Thyroid gland (tissue), 4 donors: ENCODE measurements at places on chromosomes 2 and 18. TPM values are rescaled to one million over a fixed set of nuclear protein-coding genes. Genes with fewer than 3 reads are reported as not detected.

- no peaks in the 10 kb centered on the region for H3K36me3 ChIP-seq
- H3K4me1 ChIP-seq = peaks cover 15% of the 10 kb centered on the region
- no peaks in the 10 kb centered on the region for H3K27me3 ChIP-seq
- no peak for DNase-seq
- H3K4me3 ChIP-seq = no peak overlapping the region
Observed at GRCh38 chr18:10077986-10078385, 164.2 kb downstream of the VAPA start.

GPR55 gene
- total RNA-seq = not detected

GRCh38 chr2:238682536-238682935, 165.3 kb upstream of the TWIST2 start:
- DNase-seq = no peak
- no peak overlapping the region for H3K4me3 ChIP-seq
- H3K4me1 ChIP-seq = no peaks in the 10 kb centered on the region
- no peaks in the 10 kb centered on the region for H3K27me3 ChIP-seq
- H3K27ac ChIP-seq = no peak overlapping the region

GRCh38 chr18:46160050-46160798, 56.0 kb downstream of the HAUS1 start:
- peaks cover 33% of the 10 kb centered on the region for H3K4me1 ChIP-seq
- H3K36me3 ChIP-seq = no peaks in the 10 kb centered on the region
- no peak overlapping the region for H3K4me3 ChIP-seq
- DNase-seq = peak; percentile 50

DNA sequence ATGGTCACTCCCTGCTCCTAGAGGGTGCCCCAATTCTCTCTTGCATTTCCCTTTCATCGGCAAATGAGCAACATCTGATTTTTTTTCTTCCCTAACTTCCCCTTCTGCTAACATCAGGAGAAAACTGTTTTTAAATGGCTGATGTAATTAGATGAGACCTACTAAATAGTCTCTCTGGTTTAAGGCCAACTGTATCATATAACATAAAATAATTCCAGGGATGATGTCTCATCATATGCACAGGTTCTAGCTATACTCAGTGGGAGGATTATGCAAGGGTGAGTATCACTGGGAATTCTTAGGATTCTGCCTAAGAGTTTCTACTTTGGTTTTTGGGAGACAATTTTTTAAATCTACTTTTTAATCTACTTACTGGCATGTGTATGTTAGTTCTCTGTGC, 193.4 kb downstream of the PARD3B start:
- no peak overlapping the region for H3K27ac ChIP-seq
- no peak for DNase-seq
- no peak overlapping the region for H3K4me3 ChIP-seq
- no peaks in the 10 kb centered on the region for H3K27me3 ChIP-seq

DNA sequence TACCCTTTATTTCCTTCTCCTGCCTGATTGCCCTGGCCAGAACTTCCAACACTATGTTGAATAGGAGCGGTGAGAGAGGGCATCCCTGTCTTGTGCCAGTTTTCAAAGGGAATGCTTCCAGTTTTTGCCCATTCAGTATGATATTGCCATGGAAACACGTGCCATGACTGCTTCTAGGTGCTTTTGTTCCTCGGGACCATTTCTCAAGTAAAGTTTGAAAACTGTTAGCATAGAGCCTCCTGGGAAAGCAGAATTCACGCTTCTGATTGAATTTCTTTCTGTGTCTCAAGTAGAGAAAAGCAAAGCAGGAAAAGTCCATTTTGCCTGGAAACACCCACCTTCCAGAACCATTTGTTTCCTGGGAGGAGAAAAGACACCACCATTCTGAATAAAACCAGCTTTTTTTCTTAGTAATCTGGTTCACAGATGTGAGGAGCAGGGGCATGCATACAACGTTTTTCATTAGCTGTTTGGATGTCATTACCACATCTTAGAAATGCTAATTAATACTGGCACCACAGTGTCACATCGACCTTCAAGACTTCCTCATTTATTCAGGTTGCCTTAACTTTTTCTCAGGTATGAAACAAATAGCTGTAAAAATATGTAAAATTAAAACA, 39.0 kb upstream of the ZBTB14 start:
- H3K36me3 ChIP-seq = no peaks in the 10 kb centered on the region
- no peaks in the 10 kb centered on the region for H3K4me1 ChIP-seq

- H3K27me3 ChIP-seq = no peaks in the 10 kb centered on the region
- no peaks in the 10 kb centered on the region for H3K4me1 ChIP-seq
- H3K36me3 ChIP-seq = no peaks in the 10 kb centered on the region
- no peak for DNase-seq
Observed at GRCh38 chr2:134148172-134148571, 105.7 kb upstream of the MGAT5 start.

DNA sequence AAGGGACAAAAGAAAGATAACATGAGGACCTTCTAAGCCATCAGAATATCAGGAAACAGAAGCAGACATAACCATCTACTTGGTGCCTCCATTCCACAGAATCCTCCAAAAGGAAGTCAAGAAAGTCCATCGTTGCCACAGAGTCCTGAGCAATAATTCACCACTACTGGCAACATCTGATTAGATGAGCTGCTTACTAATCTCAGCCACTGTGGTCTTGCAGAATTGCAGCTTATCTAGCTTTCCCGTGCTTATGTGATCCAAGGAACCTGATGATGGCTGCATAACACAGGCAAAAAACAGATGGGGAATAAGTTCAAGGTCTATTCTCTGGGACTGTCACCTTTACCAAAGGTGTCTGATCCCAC, 278.5 kb downstream of the AFF3 start:
- no peak overlapping the region for H3K4me3 ChIP-seq
- H3K27me3 ChIP-seq = no peaks in the 10 kb centered on the region
- DNase-seq = no peak
- no peaks in the 10 kb centered on the region for H3K36me3 ChIP-seq

TMEM182 gene
- 2.3 TPM for total RNA-seq

SERPINB2 gene
- not detected for total RNA-seq
